ENCODE measurements at places on chromosomes 7 and 10. TPM values are rescaled to one million over a fixed set of nuclear protein-coding genes. Genes with fewer than 3 reads are reported as not detected.

The NUTM2D gene
- 1.6 TPM for total RNA-seq

The CCNY gene
- 107 TPM for total RNA-seq

The C10orf53 gene
- total RNA-seq: not detected

The FAM237B gene
- not detected for total RNA-seq

The EPO gene
- not detected for total RNA-seq

The DENND2A gene
- not detected for total RNA-seq

Data from endothelial cell of umbilical vein (primary cell).